Heart left ventricle (tissue), 16 donors: ENCODE measurements at places on chromosomes 5 and 9. TPM values are rescaled to one million over a fixed set of nuclear protein-coding genes. Genes with fewer than 3 reads are reported as not detected.

Gene PCDHB10
- 0.37 TPM for total RNA-seq

Gene SLC6A19
- not detected for total RNA-seq

Gene CFAP157
- total RNA-seq, result not detected

Gene CAMK2A
- total RNA-seq, result 13.3 TPM

Gene GGTA1
- total RNA-seq, result 2.5 TPM

Gene TMEM171
- total RNA-seq, result not detected

Gene GABRG2
- total RNA-seq, result not detected

Gene TAF11L12
- not detected for total RNA-seq

Gene CSF2
- total RNA-seq, result not detected

Gene CCNG1
- 67.0 TPM for total RNA-seq

Gene GRPEL2
- total RNA-seq, result 12.6 TPM
